ENCODE measurements at places on chromosomes 7 and 10.

- DNase-seq = no peak
Observed at GRCh38 chr10:95618101-95618500, 38.4 kb downstream of the ALDH18A1 start.

GRCh38 chr10:12549297-12549696, 199.9 kb downstream of the CAMK1D start:
- DNase-seq = no peak

DNA sequence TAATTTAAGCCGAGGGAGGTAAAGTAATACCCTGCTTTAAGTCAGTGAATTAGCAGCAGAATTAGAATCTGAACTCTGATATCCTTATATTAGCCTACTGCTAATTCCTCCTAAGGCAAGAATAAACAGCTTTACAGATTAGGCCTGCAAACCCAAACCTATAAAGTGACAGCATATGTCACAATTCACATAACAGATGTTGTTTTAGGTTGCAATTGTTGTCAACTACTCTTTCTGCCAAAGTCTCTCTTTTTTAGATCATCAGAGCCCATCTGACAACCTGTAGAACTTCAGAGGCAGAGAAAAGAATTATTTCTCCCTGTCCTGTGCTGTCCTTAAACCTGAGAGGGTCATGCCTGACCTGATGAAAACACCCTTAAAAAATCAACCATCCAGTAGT, 167.2 kb downstream of the PRKG1 start:
- DNase-seq = no peak

- DNase-seq = no peak
Observed at GRCh38 chr10:127315888-127316287, 119.5 kb upstream of the INSYN2A start.

DNA sequence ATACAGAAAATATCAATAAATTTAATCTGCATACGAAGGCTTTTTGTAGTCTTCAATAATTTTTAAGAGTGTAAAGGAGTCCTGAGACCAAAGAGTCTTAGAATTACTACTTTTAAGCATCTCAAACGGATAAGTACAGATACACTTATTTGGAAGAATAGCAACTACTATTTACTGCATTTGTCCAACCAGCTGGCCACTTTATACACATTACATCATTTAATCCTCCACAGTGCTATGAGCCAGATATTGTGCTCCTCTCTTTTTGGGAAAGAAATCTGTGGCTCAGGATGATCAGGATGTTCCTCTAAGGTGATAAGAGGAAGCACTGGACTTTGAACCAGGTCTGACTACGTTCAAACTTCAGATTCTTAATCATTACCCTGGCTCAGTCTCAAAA, 588.6 kb upstream of the LRRTM3 start:
- DNase-seq = no peak

GRCh38 chr7:112938863-112939573, 147.6 kb downstream of the GPR85 start:
- DNase-seq = no peak

- no peak for DNase-seq
Observed at GRCh38 chr7:113084496-113085172, 2.0 kb downstream of the GPR85 start.

GRCh38 chr10:17217631-17218232, 10.3 kb upstream of the VIM start:
- DNase-seq = no peak

GRCh38 chr10:4034907-4035598, 250.0 kb upstream of the KLF6 start:
- DNase-seq = no peak

GRCh38 chr7:20112696-20113095, 104.5 kb downstream of the MACC1 start:
- no peak for DNase-seq

DNA sequence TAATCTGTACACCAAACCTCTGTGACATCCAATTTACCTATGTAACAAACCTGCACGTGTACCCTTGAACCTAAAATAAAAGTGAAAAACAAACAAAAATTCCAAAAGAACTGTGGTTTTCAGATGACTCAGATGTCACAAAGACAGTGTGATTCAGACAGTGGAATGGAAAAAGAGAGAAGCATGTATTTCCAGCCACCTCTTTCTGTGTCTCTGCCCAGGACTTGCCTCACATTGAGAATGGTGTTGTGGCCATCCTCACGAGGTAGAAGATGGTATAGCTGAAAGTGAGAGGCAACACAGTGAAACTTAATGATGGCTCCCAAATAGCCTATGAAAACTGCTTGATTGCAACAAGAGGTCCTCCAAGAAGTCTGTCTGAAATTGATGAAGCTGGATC, 78.0 kb downstream of the ARL5B start:
- DNase-seq = no peak

GRCh38 chr7:123500878-123501489, 33.4 kb downstream of the IQUB start:
- no peak for DNase-seq

DNA sequence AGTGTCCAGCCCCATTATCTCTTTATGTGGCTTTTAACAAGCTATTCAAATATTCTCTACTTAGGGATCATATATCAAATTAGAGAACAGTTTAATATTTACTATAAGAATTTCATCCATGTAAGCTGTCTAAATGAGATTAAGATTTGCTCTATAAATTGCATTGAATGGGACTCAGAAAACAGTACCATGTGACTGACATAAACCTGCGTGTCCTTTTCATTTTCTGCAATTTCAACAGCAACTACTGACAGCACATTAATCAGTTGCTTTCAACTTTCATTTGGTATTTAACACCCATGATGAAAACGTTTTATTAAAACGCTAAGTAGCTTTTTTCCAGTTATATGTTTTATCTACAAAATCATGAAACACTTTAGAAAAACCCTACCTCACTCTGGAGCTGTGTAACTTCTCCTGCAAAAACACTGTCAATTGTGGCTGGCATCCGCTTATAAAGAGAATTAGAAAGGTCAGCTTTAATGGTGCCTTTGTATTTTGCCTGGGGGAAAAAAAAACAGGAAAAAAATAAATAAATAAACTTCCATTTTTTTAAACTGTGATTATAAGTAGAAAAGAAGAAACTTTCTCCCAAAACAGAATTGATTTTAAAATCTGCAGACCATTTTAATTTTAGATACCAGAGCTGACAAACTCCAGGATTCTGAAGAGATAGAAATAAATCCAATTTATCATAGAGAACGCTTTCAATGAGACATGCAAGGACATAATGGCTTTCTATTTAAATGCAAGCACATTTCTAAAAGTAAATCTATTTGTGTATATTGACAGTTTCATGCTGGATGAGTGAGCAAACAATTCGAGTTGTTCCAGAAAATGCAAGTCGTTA, 9.2 kb downstream of the NEBL start:
- DNase-seq = no peak

- DNase-seq = no peak
Observed at GRCh38 chr10:61321041-61321857, 131.9 kb downstream of the TMEM26 start.

DNA sequence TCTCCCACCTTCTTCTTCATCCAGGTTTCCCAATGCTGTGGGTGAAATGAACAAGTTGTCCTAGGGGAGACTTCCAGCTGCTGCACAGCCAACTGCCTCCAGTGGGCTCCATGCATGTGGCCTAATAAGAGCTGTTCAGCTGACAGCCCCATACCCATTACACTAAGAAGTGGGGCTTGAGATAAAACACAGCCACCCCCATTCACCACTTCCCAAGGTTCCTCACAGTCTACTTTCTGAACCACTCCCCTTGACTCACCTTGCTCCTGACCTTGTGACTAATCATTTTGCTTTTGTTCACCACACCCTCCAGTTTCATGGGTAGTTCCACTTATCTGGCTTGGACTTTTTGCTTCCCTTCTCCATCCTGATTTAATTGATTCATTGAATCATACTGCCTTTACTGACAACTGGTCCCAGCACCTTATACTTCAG, 119.3 kb downstream of the CABCOCO1 start:
- no peak for DNase-seq

- no peak for DNase-seq
Observed at GRCh38 chr7:92904244-92905131, 68.1 kb upstream of the CDK6 start.

GRCh38 chr7:157750291-157750690, 413.5 kb downstream of the DNAJB6 start:
- DNase-seq = no peak

DNA sequence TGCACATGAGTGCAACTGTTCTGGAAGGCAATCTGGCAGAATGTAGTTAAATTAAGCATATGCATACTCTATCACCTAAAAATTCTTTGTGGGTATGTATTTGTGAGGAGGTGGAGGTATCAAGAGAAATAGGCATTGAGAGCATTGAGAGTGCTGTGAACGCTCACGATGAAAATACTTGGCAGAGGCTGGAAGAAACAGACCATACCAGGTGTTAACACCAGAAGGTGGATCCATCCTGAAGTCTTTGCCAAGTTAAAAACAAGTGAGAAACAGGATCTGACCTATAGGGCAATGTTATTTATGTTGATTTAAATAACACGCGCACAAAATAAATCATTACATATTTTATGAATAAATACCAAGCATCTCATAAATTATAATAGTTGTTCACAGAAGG, 311.6 kb downstream of the PCLO start:
- no peak for DNase-seq

DNA sequence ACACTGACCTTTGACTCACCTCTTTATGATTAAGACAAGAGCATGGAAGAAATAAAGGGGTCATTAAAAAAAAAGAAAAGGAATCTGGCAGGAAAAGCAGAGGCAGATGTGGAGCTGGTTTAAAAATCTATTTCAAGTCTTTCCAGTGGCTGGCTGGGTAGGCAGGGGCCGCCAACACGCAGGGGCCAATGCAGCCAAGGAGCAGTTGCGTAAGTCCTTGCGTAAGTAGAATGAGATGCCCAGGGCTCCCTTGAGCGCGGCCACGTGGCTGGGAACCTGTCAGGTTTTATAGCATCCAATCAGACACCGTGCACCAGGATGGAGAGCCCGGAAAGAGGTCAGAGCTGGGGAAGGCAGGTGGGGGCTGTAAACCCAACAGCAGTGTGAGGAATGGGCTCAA, 123.8 kb upstream of the INSYN2A start:
- no peak for DNase-seq

GRCh38 chr7:151244196-151244840, 4.2 kb downstream of the SMARCD3 start:
- peak; percentile 83 for DNase-seq

DNA sequence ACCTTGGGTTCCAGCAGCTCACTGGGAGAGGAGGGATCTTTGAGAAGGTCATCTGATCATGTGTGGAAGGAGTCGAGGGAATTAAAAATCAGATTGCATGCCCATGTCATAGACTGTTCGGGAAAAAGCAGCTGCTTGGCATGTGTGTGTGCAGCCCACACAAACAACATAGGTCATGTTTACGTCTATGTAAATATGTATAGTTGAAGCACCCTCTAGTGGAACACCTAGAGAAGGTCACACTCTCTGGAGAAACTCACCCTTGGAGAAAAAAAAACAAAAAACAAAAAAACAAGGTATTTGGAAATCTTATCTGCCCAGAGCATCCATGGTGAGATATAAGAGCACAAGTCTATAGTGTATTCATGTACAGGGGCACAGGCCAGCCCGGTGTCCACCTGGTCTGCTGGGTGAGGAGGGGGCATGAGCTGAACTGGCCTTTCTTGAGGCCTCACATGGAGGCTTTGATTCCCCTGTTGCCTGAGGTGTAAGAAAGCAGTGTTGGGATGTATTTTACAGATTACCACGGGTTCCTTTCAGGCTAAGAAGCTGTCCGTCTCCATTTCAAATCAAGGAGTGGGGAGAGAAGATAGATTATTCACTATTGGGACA, 98.0 kb downstream of the NPY start:
- DNase-seq = no peak

GRCh38 chr7:45993621-45994020, 72.5 kb upstream of the IGFBP3 start:
- DNase-seq = no peak

DNA sequence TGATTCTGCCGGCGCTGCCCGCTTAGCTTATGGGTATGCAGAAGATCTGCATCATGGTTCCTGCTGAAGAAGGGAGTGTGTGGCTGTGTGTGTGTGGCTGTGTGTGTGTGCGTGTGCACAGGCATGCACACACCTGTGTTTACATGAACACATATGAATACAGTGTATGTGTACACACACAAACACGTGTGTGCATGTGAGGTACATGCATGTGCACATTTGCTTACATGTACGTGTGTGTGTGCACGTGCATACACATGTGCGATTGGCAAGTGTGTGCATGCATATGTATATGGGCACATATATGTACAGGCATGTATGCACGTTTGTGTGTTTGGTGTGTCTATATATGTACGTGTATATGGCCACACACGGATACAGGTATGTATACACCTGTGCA, 16.4 kb upstream of the FAM20C start:
- no peak for DNase-seq

DNA sequence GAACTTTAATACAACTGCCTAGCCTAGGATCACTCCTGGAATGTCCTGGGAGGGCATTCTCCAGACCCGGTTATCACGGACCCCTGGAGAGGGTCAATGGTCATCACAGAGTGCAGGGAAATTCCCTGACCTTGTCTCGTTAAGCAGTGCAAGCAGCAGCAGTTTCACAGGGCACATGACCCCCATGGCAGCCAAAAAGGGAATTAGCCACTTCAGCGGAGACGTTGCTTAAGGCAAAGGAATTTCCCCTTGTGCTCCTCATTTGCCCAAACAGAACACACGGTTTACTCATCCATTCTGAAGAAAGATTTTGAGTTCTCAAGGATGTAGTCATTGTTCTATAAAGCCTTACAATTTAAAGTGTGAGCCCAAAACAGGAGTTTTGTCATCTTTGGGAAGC, 260.3 kb downstream of the SNX13 start:
- DNase-seq = no peak

DNA sequence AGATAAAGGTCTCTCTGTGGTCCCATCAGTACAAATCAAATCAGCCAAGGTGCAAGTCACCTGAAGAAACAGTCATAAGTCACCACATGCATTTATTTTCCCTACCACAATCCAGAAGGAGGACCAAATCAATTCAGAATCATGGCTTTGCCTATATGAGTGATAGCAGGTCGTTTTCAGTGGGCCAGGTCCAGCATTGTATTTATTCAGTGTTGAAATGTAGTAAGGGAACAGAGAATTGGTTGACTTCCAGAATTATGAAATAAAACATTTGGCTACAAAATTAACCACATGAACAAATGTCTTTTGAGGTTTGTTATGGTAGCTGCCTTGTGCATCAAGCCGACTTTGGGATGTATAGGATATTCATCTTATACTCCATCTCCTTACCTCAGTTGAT, 88.4 kb downstream of the POLR1F start:
- no peak for DNase-seq

GRCh38 chr7:22460363-22460988, 39.5 kb downstream of the STEAP1B start:
- no peak for DNase-seq

GRCh38 chr7:37532636-37533035, 84.0 kb upstream of the ELMO1 start:
- DNase-seq = no peak

DNA sequence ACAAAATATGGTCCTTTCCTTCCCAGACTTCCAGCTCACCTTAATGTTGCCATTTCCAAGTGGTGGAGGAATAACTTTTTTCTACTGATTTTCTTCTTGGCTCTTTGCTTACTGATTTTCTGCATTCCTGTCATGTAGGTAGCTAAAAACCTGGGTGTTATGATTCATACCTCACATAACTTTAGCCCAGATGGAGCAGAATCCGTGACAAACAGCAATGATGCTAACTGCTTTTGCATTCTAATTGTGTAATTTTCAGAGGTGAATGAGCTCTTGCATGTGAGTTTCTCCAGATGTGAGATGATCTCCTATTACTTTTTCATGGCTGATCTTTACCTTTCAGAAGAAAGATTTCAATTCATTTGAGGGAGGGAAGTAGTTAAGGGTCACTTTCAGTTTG, 43.4 kb downstream of the WDR11 start:
- no peak for DNase-seq

- peak; percentile 46 for DNase-seq
Observed at GRCh38 chr10:93482145-93482834, at the start of gene MYOF. Gene MYOF, minus strand, starts transcription at chr10:93482334. Its CDS starts 140 bp downstream, at chr10:93482194.

Measured in D721Med (cell line).